NCI-H187 (cell line): ENCODE measurements at places on chromosomes 5 and 9.

DNA sequence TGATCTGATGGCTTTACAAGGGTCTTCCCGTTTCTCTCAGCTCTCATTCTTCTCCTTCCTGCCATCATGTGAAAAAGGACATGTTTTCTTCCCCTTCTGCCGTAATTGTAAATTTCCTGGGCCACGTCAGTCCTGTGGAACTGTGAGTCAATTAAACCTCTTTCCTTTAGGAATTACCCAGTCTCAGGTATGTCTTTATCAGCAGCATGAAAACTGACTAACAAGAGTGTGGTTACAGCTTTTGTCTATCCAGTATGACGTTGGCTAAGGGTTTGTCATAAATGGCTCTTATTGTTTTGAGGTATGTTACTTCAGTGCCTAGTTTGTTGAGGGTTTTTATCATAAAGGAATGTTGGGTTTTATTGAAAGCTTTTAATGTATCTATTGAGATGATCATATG is 501.6 kb downstream of the CAAP1 start:
- DNase-seq = no peak

- DNase-seq = peak; percentile 64
Observed at GRCh38 chr9:38117651-38118050, 48.6 kb upstream of the SHB start.

GRCh38 chr9:124040935-124041816 is 29.6 kb downstream of the LHX2 start:
- no peak for DNase-seq

GRCh38 chr5:78611126-78611605 is 37.4 kb downstream of the LHFPL2 start:
- DNase-seq = no peak

- DNase-seq = no peak
Observed at GRCh38 chr5:23445573-23445972, 61.8 kb upstream of the PRDM9 start.

- DNase-seq = no peak
Observed at GRCh38 chr5:75366787-75367186, 29.8 kb downstream of the HMGCR start.

DNA sequence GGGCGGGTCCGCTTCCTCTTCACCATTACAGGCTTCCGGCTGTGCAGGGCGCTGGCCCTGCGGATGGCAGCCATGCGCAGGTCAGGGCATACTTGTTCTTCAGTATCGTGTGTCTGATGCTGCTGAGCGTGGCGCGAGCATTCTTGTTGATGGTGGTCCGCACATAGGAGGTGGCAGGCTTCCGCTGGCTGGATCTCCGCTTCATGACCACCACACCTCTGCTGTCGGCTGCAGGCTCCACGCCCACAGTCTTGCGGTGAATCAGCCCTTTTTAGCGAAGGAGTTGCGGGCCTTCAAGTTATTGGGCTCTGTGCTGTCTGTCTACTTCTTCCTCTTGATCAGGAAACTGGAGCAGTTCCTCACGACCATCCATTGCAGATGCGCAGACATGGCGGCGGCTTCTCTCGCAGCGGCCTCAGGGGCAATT is 62.4 kb upstream of the ZNF608 start:
- DNase-seq = no peak

DNA sequence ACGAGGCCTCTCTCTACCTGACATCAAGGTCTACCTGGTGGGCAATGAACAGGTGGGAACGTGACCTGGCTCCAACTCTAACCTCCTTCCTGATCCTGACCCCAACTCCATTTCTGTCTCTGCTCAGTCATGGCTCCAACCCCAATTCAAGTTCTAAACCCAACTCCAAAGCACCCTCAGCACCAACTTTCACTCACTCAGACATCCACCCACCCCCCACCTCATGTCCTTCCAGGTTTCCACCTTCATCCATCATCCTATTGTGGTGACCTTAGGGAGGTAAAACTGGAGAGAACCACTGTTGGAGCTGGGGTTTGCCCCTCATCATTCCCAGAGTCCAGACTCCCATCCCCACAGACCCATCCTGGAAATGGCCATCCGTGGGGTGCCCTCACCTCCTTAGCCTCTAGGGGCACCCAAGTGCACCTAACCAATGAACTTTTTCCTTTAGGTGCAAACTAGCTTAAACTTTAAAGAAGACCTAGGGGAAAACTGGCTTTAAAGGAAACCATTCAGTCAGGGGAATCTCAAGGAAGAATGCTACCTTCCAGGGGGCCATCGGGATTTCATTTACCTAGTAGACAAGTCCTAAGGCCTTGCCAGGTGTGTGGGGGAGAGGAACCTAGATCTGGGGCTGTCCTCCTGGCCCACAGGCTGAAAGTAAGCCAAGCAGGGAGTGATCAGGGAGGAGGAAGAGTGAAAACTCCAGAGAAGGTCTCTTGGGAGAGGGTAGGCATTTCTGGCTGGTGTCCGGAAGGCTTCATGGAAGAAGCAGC is 11.3 kb downstream of the RGS14 start:
- no peak for DNase-seq

- DNase-seq = no peak
Observed at GRCh38 chr5:175627005-175627404, 30.9 kb upstream of the HRH2 start.

- no peak for DNase-seq
Observed at GRCh38 chr9:128921881-128922763, 1.3 kb downstream of the PHYHD1 start.

- no peak for DNase-seq
Observed at GRCh38 chr5:59208474-59208873, 625.6 kb downstream of the RAB3C start.

DNA sequence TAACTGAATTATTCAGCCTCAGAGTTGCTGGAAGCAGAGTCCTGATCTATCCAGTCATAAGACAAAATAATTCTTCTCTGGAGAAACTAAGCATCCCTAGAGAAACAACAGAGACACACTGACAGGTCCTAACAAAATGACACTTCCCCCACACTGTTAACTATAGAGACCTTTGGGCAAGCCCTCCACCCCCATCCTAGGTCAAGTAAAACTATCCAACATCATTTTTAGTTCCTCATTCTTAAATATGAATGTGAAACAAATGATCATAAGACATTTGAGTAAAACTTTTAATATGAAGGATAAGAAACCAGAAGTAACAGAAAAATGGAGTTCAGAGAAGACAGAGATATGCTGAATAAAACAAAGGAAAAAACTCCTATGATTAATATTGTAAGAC is 30.9 kb downstream of the CNTLN start:
- DNase-seq = no peak

DNA sequence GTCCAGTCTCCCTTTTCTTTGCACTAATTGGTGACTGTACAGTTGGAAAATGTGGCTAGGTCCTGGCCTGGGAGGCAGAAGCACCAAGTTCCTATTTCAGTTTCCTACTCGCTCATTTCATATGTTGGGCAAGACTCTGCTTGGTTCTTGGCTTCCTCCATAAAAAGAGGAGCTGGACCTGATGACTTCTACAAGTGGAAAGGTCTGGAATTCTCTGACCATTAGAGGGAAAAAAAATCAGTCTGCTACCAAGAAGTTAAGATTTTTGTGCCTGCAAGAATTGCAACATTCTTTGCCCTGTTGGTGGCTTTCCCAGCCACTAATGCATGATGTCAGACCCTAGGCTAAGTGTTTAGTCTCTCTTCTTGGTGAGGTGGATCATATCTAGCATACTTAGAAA is 91.5 kb downstream of the WDR41 start:
- no peak for DNase-seq

- DNase-seq = no peak
Observed at GRCh38 chr5:61176631-61177030, 14.4 kb upstream of the SMIM15 start.

GRCh38 chr5:151451626-151452520 is 4.5 kb downstream of the SLC36A1 start:
- DNase-seq = no peak

- DNase-seq = no peak
Observed at GRCh38 chr9:123717581-123718175, 212.2 kb downstream of the DENND1A start.

DNA sequence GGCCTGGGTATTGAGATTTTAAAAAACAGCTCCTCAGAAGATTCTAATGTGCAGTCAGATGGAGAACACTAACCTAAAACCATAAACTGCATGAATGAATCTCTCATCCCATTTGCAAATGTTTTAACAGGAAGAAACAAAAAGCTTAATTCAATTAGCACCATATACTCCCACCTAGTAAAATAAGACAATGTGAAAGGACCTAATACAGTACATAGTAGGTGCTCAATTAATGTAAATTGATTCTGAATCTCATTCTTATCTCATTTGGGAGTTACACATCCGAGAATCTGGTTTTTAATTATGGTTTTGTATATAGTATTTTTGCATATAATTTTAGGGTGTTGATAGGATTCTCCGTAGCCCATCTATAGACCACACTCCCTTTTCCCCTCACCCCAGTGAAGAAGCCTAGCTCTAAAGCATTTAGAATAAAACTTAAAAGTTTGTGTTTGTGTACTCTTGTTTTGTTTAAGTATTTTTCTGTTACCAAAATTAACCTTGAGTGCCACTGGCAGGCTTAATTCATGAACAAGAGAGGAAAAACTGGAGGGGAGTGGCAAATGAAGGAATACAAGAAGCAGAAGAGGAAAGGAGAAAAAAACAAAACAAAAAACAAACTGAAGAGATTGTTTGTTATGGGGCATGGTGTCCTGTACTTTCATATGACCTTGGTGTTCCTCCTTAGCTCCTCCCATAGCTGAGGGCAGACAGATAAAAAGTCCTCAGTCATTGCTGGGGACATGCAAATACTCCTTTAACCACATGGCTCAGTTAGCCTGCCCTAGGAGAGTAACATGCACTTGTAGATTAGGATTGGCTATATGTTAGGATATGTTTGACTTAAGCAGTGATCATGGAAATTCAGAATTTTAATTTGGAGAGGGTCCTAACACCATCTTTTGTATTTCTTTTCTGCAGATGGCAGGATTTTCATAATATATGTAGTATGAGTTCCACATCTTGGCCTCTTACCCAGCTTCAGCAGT is 1.2 kb downstream of the RNF14 start:
- no peak for DNase-seq

GRCh38 chr9:136629879-136630661 is 32.6 kb upstream of the EGFL7 start:
- DNase-seq = no peak

- DNase-seq = no peak
Observed at GRCh38 chr5:134100283-134101091, 14.0 kb upstream of the TCF7 start.

DNA sequence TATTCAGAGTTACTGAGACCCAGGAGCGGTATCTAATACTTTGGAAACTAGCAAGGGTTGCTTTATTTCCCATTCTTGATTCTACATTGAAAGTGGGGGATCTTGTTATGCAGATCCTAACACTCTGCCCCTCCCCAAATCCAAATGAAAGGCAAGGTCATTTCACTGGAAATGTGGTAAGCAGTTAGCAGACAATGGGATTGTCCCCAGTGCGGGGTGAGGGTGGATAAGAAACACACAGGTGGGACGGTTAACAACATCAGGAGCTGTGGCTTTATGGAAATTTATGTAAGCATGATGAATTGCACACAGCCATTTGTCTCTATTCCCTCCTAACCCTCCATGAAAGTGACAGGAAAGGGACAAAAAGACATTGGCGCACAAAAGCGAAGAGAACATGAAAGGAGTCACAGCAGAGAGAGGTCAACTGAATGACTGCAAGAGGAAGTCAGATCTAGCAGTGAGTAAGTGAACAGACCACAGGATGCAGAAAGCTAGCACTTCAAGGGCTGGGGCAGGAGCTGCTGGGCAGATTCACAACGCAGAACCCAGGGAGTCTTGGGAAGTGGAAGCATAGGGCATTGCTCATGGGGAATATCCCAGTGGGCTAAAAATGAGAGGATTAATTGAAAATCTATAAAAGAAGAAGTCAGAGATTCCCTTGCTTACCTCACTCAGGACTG is 184.4 kb downstream of the HSD17B3 start:
- DNase-seq = no peak
